ENCODE measurements at places on chromosomes 3 and 15. TPM values are rescaled to one million over a fixed set of nuclear protein-coding genes. Genes with fewer than 3 reads are reported as not detected.

GRCh38 chr15:77418966-77419835 is 703 bp downstream of the PEAK1 start:
- peak overlapping the region; percentile 96 for H3K4me3 ChIP-seq
- DNase-seq = peak; percentile 70
- H3K36me3 ChIP-seq = no peaks in the 10 kb centered on the region
- H3K4me1 ChIP-seq = peaks cover 28% of the 10 kb centered on the region
- peak overlapping the region; percentile 90 for H3K27ac ChIP-seq
- H3K27me3 ChIP-seq = no peaks in the 10 kb centered on the region

DNA sequence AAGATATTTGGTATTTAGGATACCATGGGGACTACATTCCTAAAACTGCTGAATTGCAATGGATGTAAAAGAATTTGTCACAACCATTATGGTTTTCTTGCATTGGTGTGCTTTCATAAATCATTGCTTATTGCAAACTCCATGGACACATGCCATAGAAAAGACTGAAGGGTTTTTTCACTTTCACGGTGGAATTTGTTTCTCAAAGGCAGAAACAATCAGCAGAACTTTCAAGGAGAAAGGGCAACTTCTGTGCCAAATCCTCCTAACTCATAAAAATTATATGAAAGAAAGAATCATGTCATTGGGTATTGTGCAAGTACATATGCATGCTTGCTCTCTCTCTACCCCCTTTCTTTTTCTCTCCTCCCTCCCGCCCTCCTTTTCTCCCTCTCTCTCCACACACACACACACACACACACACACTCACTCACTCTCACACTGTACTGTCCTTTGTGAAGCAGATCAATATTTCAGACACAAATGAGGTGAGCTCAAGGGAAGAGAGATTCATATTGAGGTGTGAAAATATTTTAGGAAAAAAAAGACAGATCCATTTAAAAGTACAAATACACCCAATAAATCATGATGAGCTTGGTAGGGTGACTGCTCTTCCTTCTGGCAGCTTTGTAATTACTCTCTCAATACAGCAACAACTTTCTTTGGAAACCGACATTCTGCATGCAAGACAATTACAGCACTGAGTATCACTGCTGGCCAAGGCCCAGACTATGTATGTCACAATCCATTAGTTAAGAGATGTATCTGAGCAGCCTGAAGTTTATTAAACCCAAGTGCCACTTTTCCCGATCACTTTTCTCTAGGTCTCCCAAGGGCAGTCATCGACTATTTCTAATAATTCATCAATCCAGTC is 492.6 kb downstream of the TUSC7 start:
- no peak overlapping the region for H3K27ac ChIP-seq
- peak overlapping the region; percentile 3 for H3K4me3 ChIP-seq
- no peaks in the 10 kb centered on the region for H3K27me3 ChIP-seq
- DNase-seq = no peak
- H3K36me3 ChIP-seq = no peaks in the 10 kb centered on the region

DNA sequence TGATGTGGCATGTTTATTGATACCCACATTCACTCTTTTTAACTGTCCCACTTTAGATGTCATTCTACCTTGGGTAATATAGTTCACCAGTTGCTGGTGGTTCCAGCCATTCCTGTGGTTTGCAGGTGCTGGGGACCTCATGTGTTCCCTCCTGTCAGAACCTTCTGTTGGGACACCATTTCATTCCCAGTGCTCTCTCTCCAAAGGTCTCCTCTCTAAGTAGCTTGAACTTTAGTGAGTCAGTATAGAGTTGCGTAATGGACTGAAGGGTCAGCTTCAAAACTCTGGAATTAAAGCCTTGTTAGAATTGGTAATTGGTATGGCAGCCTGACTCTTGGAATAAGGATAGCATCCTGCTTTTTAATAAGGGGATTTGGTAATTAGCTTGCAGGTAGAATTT is 108.5 kb downstream of the PLCL2 start:
- no peaks in the 10 kb centered on the region for H3K36me3 ChIP-seq
- H3K27ac ChIP-seq = no peak overlapping the region
- H3K4me1 ChIP-seq = peaks cover 7% of the 10 kb centered on the region
- no peak overlapping the region for H3K4me3 ChIP-seq
- DNase-seq = no peak

- H3K27ac ChIP-seq = no peak overlapping the region
- H3K4me1 ChIP-seq = peaks cover 4% of the 10 kb centered on the region
- H3K4me3 ChIP-seq = no peak overlapping the region
- peaks cover 11% of the 10 kb centered on the region for H3K36me3 ChIP-seq
Measured at GRCh38 chr3:47410801-47411646, 30.2 kb downstream of the PTPN23 start.

DNA sequence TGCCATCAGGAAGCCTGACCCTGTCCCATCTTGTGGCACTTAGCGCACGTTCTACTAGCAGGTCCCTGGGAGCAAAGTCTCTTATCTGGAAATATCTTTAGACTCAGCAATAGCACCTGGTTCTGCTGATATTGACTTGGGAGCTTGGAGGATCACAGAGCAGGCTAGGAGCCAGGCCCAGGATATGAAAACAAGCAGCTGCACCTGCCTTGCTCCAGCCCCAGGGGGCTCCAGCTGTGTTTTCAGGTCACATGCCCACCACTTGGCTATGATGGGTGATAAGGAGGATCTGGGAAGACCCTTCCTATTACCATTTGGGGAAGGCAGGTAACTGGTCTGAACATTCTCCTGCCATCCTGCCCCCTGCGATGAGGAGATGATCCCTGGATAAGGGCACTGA is 87.8 kb downstream of the C3orf70 start:
- H3K4me3 ChIP-seq = no peak overlapping the region
- DNase-seq = no peak
- H3K27me3 ChIP-seq = no peaks in the 10 kb centered on the region
- H3K4me1 ChIP-seq = peaks cover 5% of the 10 kb centered on the region

Gene CHCHD6
- 9.9 TPM for total RNA-seq

DNA sequence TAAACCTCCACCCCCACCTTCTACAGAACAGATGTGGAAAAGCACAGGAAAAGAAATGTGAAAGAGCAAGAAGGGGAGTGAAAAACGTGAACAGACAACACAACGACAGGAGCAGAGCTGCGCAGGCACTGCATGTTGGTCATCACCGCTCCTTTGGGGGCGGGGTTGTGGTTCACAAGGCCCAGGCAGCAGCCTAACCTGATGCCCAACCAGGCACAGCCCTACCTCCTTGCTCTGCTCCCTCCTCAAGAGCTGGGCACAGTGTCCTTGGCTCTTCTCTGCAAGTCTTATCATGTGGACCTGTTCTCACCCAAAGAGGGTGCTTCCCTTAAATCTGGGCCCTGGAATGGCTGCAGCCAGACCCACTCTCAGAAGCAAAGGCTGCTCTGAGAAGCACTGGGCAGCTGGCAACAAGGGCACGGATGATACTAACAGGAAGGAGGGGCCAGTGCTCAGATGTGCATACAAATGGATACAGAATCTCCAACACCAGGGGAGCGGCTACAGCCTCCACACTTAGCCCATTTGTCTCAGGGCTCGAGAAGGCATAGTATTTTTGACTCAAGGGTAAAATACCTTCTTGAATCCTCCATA is 64.6 kb downstream of the DHX30 start:
- no peaks in the 10 kb centered on the region for H3K4me1 ChIP-seq
- H3K36me3 ChIP-seq = peaks cover 39% of the 10 kb centered on the region
- no peak for DNase-seq
- no peak overlapping the region for H3K27ac ChIP-seq

DNA sequence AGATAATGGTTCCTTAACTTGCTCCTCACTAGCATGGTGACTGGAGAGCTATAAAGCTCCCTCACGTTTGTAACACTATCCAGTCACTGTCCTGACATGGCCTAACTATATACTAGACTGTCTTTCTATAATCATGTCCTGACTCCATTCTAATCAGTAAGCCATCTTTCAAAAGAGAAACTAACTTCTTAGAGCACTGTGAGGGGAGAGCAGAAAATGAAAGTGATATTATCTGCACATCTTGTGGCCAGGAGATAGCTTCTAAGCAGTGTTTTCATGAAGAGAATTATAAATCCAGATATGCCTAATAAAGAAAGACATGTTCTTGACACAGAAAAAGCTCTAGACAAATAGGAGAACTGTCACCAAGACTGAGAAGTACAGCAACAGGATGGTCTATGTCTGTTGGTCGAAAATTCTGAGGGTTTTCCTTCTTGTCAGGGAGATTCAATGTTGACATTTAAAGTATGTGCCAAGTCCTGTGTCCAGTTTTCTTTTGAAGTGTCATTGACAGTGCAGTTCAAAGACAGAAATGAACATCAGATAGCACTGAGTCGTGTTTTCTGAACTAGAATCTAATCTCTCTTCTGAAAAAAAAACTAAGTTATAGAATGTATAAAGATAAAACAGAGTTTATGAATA is 230.6 kb upstream of the PEX5L start:
- no peak overlapping the region for H3K27ac ChIP-seq
- H3K4me3 ChIP-seq = no peak overlapping the region
- no peaks in the 10 kb centered on the region for H3K27me3 ChIP-seq

Gene FES
- 3.1 TPM for total RNA-seq

Data from type B pancreatic cell (in vitro differentiated cells).